ENCODE measurements at places on chromosomes 16 and 17.

DNA sequence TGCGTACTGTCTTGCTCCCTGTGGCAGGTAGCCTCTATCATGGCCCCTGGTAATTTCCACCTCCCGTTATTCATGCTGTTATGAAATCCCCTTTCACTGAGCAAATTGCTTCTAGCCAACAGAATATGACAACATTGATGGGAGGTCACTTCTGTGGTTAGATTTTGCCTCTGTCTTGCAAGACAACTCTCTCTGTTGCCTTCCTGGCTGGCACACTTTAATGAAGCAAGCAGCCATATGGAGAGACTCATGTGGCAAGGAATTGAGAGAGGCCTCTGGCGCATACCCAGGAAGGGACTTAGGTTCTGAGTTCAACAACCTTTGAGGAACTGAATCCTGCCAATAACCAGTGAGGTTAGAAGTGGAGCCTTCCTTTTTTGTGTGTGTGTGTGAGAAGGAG, 51.8 kb upstream of the GPRC5B start:
- peak; percentile 9 for DNase-seq

GRCh38 chr16:86080131-86080875, 181.3 kb downstream of the IRF8 start:
- DNase-seq = no peak

- DNase-seq = no peak
Observed at GRCh38 chr17:68161644-68162428, 86.0 kb upstream of the AMZ2 start.

DNA sequence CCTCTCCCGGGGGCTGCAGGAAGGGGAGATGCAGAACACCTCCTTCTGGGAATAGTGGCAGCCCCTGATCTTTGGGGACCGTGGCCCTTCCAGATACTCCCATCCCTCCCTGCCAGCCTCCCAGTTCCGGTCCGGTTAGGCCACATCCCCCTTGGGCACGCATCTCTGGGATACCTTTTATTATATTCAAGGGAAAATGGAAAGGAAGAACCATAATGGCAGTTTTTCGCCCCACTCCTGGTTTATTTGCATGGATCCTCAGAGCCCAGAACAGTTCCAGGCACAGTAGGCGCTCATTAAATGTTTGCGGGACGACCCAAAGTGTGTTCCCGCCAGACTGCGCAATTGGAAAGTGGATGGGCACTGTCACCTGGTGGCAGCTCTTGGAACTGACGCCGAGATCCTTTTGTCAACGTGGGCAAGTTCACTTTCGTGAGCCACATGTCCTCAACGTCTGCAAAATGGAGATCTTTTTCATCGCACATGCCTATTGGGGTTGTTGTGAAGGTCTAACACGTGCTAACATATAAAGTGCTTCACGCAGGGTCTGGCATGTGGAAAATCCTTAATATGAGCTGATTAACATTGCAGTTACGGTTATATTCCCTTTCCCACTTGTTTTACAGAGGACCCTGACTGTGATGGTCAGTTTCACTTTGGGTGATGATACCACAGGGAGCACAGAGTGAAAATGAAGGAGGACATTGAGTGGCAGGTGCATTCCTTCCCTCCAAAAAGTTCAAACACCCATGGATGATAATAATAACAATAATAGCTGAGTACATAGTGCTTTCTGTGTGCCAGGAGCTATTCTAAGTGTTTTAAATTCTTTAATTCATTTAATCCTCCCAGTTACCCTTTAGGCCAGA, 1.7 kb upstream of the GPRC5B start:
- peak; percentile 12 for DNase-seq

DNA sequence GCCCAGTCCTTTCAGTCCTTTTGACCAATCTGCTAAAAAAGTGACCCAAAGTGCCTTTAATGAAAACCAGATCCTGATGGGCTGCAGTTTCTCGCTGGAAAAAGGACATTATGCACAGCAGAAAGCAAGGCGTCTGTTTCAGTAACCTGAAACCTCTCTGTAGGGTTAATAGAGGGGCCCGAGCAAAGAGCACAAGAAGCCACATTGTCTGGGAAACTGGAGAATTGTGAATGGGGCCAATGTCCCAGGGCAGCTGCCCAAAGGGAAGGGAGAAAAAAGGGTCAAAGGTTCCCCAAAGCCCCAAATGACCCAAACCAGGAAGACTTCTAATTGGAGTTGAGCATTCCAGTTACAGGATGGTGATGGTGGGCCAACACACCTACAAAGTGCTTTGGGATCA, 3.0 kb downstream of the OTOA start:
- DNase-seq = no peak

GRCh38 chr16:87735270-87736007, 30.3 kb downstream of the KLHDC4 start:
- DNase-seq = no peak

- DNase-seq = peak; percentile 88
Observed at GRCh38 chr17:78263063-78263735, 31.8 kb downstream of the TMEM235 start.

DNA sequence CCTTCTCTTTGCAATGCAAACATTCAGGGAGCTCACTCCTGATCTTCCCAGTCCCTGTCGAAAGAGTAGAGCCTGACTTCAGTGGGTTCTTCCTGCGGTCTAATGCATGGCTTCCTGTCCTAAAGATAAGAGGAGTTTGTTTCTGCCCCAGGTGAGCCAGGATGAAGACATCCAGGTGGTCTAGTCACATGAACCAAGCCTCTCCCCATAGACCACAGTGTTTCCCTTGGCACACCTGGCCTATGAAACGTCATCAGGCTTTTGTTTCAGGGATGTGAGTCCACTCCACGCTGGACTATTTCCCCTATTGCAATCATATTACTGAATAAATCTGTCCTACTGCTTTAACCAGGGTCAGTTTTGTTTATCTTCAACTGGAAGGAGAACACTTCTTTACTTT, 21.1 kb downstream of the CES1 start:
- DNase-seq = no peak

- DNase-seq = no peak
Observed at GRCh38 chr16:2029350-2029749, 2.6 kb downstream of the NHERF2 start.

DNA sequence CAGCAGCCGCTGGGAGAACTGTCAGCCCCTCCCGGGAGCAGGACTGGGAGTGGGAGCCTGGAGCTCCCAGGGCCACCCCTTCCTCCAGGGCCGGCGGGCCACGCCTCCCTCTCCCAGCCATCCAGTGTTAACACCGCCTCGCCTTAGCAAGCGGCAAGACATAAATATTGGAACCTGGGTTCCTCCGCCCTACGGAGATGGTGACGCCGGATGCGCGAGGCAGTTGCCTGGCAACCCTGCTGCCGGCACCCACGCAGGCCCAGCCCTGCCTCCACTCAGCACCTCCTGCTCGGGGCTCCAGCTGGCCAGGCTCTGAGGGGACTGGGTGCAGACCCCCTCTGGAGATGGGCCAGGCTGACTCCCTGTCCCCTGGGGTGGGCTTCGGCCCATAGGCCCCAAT, 27.4 kb upstream of the CACNA1H start:
- no peak for DNase-seq

DNA sequence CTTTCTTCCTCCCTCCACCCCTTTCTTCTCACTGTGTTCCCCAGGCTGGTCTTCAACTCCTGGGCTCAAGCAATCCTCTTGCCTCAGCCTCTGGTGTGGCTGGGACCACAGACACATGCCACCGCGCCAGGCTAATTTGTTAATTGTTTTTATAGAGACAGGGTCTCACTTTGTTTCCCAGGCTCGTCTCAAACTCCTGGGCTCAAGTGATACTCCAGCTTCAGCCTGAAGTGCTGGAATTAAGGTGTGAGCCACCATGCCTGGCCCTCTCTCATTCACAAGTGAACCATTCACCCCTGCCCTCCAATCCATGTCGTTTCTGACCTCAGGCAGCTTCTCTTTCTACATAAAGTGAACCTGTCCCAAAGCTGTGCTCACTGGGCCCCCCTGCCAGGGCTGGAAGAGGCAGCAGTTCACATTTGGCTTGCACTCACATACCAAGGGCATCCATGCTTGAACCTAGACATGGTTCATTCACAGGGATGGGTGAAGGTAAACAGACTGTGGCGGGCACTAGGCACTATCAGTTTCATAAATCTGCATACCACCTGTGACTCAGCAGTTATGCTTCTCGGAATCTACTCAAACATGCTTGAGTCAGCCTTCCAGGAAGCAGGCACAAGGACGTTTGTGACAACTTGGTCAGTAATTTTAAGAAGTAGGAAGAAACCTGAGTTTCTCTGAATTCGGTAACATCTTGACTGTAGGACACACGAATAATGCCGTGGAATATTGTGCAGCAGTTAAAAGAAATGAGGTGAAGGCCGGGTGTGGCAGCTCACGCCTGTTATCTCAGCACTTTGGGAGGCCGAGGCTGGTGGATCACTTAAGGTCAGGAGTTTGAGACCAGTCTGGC, 6.0 kb upstream of the RNF213 start:
- peak; percentile 87 for DNase-seq

DNA sequence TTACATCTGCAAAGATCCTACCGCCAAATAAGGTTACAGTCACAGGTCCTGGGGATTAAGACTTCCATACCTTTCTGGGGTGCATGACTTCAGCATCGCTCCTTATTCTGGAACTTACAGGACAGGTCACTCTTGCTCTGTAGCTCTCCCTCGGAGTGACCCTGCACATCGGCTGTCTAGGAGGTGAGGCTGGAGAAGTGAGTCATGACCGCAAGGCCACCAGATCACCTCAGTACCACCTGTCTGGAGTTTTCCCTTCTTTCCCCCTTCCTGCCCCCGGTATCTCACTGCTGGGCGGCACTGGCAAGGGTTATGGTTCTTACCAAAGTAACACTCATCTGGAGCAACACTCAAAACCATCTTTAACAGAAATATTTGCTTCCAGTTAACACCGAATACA, 374.8 kb downstream of the SLC39A11 start:
- no peak for DNase-seq

DNA sequence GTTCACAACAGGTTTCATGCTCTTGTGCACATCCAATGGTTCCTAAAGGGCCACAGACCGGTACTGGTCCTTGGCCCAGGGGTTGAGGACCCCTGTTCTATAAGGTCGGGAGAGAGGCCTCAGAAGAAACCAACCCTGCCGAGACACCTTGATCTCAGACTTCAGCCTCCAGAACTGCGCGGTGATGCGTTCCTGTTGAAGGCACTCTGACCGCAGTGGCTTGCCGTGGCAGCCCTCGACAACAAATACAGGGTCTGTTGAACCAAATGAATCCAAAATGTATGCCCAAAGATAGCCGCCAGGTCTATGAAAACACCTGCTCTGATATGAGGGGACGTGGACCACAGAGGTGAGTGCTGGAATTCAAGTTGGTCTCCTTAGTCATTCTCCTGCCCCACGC, 389.8 kb downstream of the SEC14L1 start:
- DNase-seq = no peak

DNA sequence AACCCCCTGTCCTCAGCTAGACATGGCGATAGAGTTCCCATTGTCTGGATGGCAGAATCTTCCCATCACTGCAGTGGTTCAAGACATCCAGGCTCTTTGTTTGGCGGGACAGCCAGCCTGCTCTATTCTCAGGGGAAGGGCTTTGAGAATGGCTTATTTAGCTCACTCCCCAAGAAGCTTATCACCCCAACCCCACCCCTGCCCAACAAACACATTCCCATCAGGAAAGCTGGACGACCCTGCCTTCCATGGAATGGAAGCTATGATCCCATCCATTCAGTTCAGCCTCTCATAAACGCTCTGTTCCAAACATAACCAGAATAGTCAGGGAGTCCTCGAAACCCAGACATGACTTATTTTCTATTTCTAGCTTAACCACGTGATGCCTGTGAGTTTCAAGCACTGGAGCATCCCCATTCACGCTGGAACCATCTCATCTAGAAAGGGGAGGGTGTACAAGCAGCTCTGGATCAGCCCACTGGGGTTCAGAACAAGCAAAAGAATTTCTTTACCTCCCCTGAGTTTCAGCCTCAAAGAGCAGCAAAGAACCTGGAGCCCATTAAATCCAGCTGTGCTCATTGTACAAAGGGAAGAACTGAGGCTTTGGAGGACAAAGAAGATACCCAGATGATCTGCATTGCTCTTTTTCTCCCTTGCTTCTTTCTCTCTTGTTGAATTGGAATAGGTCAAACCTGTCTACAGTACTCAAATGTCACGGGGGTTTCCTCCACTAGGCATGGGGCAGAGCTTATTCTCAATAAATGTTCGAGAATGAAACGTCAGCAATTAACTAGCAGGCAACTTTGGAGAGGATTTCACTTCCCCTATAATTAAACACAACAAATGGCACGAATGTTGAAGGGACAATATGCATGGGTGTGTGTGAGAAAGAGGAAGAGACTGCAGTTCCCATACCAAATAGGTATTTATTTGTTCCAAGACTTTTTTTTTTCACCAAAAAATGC, 93.1 kb downstream of the XYLT1 start:
- DNase-seq = peak; percentile 16

DNA sequence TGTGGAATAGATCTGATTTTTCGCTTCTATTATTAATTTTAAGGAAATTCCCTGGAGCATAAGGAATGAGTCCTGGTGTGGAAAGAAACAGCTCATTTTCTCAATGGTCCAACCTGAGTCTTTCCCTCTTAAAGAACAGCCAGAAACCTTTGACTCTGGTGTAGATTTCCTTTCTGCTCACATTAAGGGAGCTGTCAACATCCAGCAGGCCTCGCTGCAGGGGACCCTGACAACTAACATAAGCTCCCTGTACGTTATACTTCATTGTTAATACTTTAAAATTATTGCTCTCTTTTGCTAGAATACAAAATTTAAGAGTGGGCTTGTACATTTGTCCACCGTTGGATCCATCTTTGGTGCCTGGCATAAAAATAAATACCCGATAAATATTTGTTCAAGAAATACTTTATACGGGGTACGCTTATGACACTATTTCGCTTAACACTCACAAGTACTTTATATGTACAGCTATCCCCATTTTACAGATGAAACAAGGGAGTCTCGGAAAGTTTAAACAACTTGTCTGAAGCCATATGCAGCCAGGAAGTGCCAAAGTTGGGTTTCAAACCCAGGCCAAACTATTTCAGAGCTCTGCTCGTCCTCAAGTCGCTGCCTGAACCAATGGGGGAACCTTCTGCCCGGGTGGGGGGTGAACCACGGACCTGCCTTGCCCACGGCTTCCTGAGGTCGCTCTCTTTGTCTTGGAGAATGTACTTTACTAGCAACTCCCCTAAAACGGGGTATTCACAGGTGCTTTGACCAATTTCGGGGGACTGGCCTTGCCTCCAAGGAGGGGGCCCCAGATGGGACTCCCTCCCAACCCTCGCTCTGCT, 611 bp downstream of the SMARCE1 start:
- no peak for DNase-seq

- no peak for DNase-seq
Observed at GRCh38 chr17:48550502-48551213, 5.7 kb upstream of the HOXB2 start.

Data from GF-D8 (cell line).